Breast epithelium (tissue), 4 donors: ENCODE measurements at places on chromosomes 4 and X. TPM values are rescaled to one million over a fixed set of nuclear protein-coding genes. Genes with fewer than 3 reads are reported as not detected.
A peak's percentile ranks its signal among the peaks of the same experiment; 100 is the strongest.

GRCh38 chr4:109820563-109820962 lies 5.0 kb downstream of the GAR1 start:
- no peak overlapping the region for H3K4me3 ChIP-seq
- H3K36me3 ChIP-seq, result peaks cover 3% of the 10 kb centered on the region
- H3K27me3 ChIP-seq, result no peaks in the 10 kb centered on the region
- H3K27ac ChIP-seq, result peak overlapping the region; percentile 56

DNA sequence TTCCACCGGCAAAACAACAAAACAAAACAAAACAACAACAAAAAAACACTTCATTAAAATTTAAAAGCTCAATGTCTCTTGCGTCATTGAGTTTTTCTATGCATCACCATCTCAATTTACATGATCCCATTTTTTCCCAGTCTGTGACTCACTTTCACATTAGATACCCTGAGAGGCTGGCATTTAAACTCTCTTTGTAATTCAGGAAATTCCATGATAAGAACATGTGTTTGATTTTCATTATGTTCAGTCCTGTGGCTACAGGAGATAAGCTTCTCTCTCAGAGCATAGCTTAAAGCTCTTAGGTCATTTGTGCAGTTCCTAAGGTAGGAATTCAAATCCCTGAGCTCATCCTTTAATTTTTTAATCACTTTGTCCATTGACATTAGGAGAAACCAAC lies 104.6 kb downstream of the NBDY start:
- DNase-seq, result no peak
- no peaks in the 10 kb centered on the region for H3K27me3 ChIP-seq
- H3K36me3 ChIP-seq, result no peaks in the 10 kb centered on the region
- no peak overlapping the region for H3K4me3 ChIP-seq

- H3K27me3 ChIP-seq, result peaks cover 15% of the 10 kb centered on the region
- H3K36me3 ChIP-seq, result no peaks in the 10 kb centered on the region
- H3K4me1 ChIP-seq, result no peaks in the 10 kb centered on the region
- DNase-seq, result no peak
- peak overlapping the region; percentile 90 for H3K27ac ChIP-seq
- peak overlapping the region; percentile 56 for H3K4me3 ChIP-seq
These were observed 12.4 kb upstream of the ZCCHC13 start for GRCh38 chrX:74291577-74291963.

DNA sequence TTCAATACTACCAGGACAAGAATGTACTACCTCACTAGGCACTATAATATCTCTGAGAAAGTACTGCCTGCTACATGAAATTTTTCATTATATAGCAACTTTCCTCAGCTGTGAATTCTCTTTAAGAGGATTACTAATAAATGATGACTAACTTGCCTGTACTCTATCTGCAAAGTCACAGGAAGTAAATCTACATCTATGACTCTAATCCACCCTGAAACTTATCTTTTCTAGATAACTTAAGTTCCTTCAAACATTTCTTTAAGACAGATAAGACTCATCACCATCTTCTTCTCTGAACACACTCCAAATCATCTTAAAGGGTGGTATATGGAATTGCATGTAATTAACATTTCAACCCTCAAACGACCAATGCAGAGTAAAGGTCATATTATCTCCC lies 28.8 kb downstream of the RPS6KA3 start:
- DNase-seq, result no peak
- H3K27ac ChIP-seq, result no peak overlapping the region
- H3K4me3 ChIP-seq, result no peak overlapping the region
- H3K4me1 ChIP-seq, result no peaks in the 10 kb centered on the region

DNA sequence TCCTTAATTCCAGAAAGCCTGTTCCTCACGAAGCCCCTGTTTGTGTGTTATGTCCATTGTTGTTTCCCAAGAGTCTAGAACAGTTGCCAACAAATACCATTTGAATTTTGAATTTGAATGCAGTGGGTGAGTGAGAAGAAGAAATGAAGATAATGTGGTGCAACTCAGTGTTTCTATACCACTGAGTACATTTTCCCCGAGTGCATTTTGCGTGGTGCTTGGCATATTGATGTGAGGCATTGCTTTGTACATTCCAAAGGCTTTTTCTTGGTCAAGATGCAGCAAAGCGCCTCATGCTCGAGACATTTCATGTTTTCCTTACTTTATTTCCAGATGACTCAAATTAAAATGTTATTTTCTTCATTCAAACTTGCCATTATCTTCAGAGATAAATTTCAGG lies 253.1 kb upstream of the RPS6KA3 start:
- no peaks in the 10 kb centered on the region for H3K4me1 ChIP-seq
- DNase-seq, result no peak

- H3K36me3 ChIP-seq, result no peaks in the 10 kb centered on the region
- H3K4me1 ChIP-seq, result peaks cover under 1% of the 10 kb centered on the region
- H3K4me3 ChIP-seq, result no peak overlapping the region
- no peak for DNase-seq
- peak overlapping the region; percentile 92 for H3K27ac ChIP-seq
These were observed 15.2 kb upstream of the CXCL2 start for GRCh38 chr4:74114234-74114633.

The NPY1R gene
- 55.8 TPM for total RNA-seq

The VEGFD gene
- 7.0 TPM for total RNA-seq

DNA sequence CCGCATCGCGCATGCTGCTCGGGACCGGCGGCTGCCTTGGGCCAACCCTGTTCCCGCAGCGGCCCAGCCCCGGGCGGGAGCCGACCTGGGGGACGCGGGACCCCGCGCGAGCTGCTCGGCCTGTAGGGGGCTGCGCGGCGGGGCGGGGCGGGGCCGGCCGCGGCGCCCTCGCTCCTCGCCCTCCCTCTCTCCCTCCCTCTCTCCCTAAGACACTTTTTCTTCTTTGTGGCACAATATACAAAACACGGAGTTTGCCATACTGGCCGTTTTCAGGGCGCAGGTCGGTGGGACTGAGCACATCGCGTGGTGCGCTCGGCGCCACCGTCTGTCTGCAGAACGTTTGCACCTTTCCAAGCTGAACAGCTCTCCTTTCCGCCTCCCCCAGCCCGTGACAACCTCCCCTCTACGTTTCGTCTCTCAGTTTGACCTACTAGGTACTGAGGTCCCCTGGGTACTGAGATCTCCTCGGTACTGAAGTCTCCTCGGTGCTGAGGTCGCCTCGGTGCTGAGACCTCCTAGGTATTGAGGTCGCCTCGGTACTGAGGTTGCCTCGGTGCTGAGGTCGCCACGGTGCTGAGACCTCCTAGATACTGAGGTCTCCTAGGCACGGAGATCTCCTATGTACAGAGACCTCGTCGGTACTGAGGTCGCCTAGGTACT lies 261.1 kb upstream of the PLCXD1 start:
- H3K36me3 ChIP-seq, result no peaks in the 10 kb centered on the region
- peak overlapping the region; percentile 63 for H3K4me3 ChIP-seq
- H3K4me1 ChIP-seq, result no peaks in the 10 kb centered on the region
- H3K27ac ChIP-seq, result peak overlapping the region; percentile 32
- DNase-seq, result no peak
- no peaks in the 10 kb centered on the region for H3K27me3 ChIP-seq

The PRDM8 gene
- 7.0 TPM for total RNA-seq

The POU4F2 gene
- total RNA-seq, result not detected

GRCh38 chr4:148951346-148951745 lies 509.1 kb upstream of the NR3C2 start:
- no peak for DNase-seq
- no peak overlapping the region for H3K27ac ChIP-seq
- H3K4me3 ChIP-seq, result no peak overlapping the region
- H3K36me3 ChIP-seq, result no peaks in the 10 kb centered on the region
- no peaks in the 10 kb centered on the region for H3K27me3 ChIP-seq

DNA sequence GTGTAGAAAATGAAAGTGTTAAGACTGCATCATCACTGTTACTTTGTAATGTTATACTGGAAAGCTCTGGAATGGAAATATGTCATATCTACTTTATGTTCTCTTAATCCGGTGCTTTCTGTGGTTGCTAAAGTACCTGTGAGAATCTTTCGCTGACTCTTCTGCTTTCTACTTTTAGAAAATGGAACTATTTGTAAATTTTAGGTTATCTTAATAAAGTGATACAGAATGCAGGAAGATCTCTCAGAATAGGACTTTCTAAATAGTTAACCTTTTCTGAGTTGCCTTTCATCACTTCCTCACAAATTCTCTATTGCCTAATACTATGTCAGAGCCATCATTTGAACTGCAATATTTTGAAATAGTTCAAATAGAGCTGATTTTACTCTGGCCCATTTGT lies 69.3 kb downstream of the BMP2K start:
- no peak for DNase-seq
- H3K4me3 ChIP-seq, result no peak overlapping the region
- H3K4me1 ChIP-seq, result no peaks in the 10 kb centered on the region
- no peak overlapping the region for H3K27ac ChIP-seq
- peaks cover 4% of the 10 kb centered on the region for H3K36me3 ChIP-seq
- H3K27me3 ChIP-seq, result no peaks in the 10 kb centered on the region

- peaks cover 7% of the 10 kb centered on the region for H3K27me3 ChIP-seq
- no peak within 1 kb of the TSS for H3K27ac ChIP-seq
- no peak for DNase-seq
- no peak within 1 kb of the TSS for H3K4me3 ChIP-seq
- H3K4me1 ChIP-seq, result no peaks in the 10 kb centered on the region
These were observed at the start of gene DCAF8L2 for GRCh38 chrX:27590044-27590443. DCAF8L2 (plus strand) TSS chrX:27590344; CDS start chrX:27746896, 156,552 bp downstream.

GRCh38 chr4:102858828-102859464 lies 9.8 kb upstream of the CISD2 start:
- H3K27me3 ChIP-seq, result no peaks in the 10 kb centered on the region
- no peak overlapping the region for H3K27ac ChIP-seq
- no peak for DNase-seq
- no peak overlapping the region for H3K4me3 ChIP-seq

DNA sequence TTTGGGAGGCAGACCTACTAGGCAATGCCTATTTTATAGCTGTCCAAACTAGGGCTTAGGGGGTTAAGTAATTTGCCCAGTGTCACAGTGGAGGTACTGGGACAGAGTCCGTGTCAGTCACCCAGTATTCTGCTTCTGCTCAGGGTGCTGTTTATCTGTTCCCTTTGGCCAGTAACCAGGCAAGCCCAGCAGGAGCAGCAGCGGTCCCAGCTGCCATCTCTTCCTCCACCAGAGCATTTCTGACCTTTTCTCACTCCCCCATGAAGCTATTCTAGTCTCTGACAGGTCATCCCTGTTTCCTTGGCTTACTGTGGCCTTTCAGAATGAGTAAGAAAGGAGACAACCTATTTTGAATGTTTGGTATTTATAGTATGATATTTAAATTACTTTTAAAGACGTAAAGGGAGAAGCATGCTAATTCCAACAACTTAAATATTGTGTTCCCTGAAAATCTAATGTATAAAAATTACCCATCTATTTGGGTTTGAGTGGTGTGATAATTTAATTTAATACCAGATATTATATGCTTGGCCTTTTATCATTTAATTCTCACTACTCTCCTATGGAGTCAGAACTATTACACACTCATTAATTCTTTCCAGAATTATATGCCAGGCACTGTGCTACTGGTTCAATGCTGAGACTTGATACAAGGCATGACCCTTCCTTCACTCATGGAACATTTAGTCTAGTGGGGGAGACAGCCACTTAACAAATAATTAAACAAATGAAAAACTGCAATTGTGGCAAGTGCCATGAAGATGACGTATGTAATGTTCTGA lies 60.6 kb downstream of the RPS6KA3 start:
- peaks cover 23% of the 10 kb centered on the region for H3K27me3 ChIP-seq
- H3K4me1 ChIP-seq, result no peaks in the 10 kb centered on the region
- no peak overlapping the region for H3K27ac ChIP-seq
- no peak for DNase-seq

The ABLIM2 gene
- 8.2 TPM for total RNA-seq

DNA sequence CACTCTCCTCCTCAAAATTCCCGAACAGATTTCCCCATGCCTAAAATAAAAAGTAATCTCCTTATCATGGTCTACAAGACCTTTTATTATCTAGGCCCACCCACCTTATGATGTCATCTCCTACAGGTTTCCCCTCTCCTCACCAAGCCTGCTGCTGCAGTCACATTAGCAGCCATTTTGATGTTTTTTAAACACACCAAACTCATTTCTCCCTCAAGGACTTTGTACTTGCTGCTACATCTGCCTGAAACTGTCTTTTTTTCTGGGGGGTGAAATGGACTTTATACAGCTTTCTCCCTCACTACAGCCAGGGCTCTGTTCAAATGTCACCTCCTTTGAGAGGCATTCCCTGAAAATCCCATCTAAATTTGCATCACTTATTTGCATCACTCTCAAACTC lies 90.2 kb upstream of the TAB3 start:
- no peak overlapping the region for H3K27ac ChIP-seq
- H3K27me3 ChIP-seq, result peaks cover 23% of the 10 kb centered on the region
- no peak overlapping the region for H3K4me3 ChIP-seq
